ENCODE measurements at places on chromosomes 1 and 21. TPM values are rescaled to one million over a fixed set of nuclear protein-coding genes. Genes with fewer than 3 reads are reported as not detected.

- DNase-seq = no peak
These were observed 48.5 kb upstream of the EDEM3 start for GRCh38 chr1:184803180-184803492.

- no peak for DNase-seq
These were observed 73.9 kb upstream of the VTCN1 start for GRCh38 chr1:117284399-117285215.

EPHX1 gene
- total RNA-seq = 64.4 TPM

DNA sequence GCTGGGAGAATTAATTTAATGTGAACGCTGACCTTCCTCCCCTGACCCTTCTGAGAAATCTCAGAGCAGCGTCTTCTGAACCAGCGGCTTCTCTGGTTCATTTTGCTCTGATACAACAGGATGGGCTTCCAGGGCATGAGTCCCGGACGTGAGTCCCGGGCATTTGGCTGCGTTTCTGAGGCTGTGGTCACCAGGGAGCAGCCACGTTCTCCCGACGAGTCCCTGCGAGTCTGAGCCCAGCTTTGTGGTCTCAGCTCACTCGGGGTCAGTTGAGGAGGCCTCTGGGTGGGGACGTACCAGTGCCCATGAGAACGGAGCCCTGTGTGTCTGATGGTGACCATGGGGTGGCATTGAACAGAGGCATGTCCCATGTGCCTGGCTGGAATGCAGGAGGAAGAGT lies 17.7 kb upstream of the OBSCN start:
- no peak for DNase-seq

GRCh38 chr1:5847013-5847659 lies 145.1 kb downstream of the NPHP4 start:
- DNase-seq = peak; percentile 68
